HuH-7.5 (cell line): ENCODE measurements at places on chromosomes 2 and 18.

DNA sequence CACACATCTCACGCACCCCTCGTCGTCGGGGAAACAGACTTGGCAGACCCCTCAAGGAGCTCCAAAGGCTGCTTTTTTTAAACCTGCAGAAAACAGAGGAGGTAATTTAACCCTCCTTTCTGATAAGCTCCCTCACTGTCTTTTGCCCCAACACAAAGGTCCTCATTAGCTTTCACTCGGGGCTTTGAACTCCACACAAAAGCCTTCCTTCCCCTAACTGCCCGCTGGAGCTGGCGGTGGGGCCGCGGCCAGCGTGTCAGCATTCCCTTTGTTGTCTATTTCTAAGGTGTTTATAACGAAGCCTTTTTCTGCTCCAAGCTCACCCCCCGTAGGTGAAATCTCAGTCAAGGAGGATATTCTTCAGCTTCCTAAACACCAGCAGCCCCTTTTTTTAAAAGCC lies 43.5 kb upstream of the ID2 start:
- DNase-seq: no peak

- no peak for DNase-seq
Measured at GRCh38 chr18:7520200-7520785, 46.8 kb upstream of the PTPRM start.

GRCh38 chr18:57698571-57699276 lies 77.1 kb upstream of the NARS1 start:
- DNase-seq: no peak

- no peak for DNase-seq
Measured at GRCh38 chr2:11092701-11093335, 62.4 kb upstream of the SLC66A3 start.

DNA sequence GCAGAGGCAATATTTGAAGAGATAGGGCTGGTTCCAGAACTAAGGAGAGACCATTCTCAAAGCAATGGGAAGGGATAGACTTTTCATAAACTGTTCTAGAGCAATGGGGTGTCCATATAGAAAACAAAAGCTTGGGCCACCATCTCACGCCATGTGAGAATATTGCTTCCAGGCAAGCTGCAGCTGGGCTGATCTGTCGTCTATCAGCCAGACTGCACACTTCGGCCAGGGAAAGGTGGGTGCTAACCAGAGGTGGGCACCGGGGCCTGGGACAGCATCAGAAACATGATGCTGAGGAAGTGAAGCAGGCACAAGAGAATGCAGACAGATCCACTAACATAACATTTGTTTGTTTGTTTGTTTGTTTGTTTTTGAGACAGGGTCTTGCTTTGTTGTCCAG lies 43.7 kb downstream of the MYO7B start:
- no peak for DNase-seq

GRCh38 chr2:57552885-57553284 lies 493.7 kb upstream of the VRK2 start:
- no peak for DNase-seq
